Renal cortex interstitium (tissue), 15 donors: ENCODE measurements at places on chromosomes 11 and 22. TPM values are rescaled to one million over a fixed set of nuclear protein-coding genes. Genes with fewer than 3 reads are reported as not detected.

PRSS23 gene
- polyA plus RNA-seq: 119 TPM

DLG2 gene
- polyA plus RNA-seq: 10.1 TPM

THRSP gene
- 0.26 TPM for polyA plus RNA-seq

OR52N1 gene
- not detected for polyA plus RNA-seq

OR10D3 gene
- polyA plus RNA-seq: not detected
